EH (cell line): ENCODE measurements at places on chromosomes 5 and 9.

GRCh38 chr5:10892147-10892910, 131.3 kb upstream of the DAP start:
- DNase-seq = peak; percentile 71

- DNase-seq = no peak
Observed at GRCh38 chr5:1765880-1766235, 33.8 kb downstream of the MRPL36 start.

- peak; percentile 65 for DNase-seq
Observed at GRCh38 chr5:57447658-57448057, 35.0 kb downstream of the ACTBL2 start.

GRCh38 chr5:10792336-10792735, 31.3 kb upstream of the DAP start:
- no peak for DNase-seq

DNA sequence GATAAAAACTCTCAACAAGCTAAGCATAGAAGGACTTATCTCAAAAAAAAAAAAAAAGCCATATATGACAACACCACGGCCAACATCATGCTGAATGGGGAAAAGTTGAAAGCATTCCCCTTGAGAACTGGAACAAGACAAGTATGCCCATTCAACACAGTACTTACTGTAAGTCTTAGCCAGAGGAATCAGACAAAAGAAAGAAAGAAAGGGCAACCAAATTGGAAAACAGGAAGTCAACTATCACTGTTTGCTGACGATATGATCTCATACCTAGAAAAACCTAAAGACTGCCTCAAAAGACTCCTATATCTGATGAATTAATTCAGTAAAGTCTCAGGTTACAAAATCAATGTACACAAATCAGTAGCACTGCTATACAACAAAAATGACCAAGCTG, 24.6 kb upstream of the PTGER4 start:
- DNase-seq = no peak

GRCh38 chr9:87436716-87437115, 61.0 kb upstream of the DAPK1 start:
- peak; percentile 34 for DNase-seq

DNA sequence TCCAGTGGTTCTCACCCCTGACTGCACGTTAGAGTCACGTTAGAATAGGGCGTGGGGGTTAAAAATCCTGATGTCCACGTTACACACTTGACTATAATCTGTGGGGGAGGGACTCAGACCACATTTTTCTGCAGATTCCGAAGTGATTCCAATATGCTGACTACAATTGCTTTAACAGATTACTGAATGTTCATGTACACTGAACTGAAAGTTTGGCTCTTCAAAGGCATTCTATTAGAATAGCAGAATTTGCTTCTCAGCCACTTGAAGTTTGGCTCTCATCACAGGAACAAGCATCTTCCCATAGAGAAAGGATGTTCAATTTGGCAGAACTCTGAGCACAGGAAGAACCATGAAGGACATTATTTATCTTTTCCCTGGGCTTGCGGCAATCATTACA, 84.5 kb downstream of the HAPLN1 start:
- DNase-seq = peak; percentile 10

- no peak for DNase-seq
Observed at GRCh38 chr9:93649610-93650261, 73.4 kb downstream of the PHF2 start.

- no peak for DNase-seq
Observed at GRCh38 chr5:110104060-110104725, 414.5 kb downstream of the MAN2A1 start.

- peak; percentile 38 for DNase-seq
Observed at GRCh38 chr9:105146677-105147076, 97.8 kb upstream of the SLC44A1 start.

DNA sequence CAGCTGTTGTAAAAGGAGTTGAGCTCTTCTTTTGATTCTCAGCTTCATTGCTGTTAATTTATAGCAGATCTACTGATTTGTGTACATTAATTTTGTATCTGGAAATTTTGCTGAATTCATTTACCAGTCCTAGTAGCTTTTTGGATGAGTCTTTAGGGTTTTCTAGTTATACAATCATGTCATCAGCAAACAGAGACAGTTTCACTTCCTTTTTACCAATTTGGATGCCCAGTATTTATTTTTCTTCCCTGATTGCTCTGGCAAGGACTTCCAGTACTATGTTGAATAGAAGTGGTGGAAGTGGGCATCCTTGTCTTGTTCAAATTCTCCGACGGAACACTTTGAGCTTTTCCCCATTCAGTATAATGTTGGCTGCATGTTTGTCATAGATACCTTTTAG, 398.9 kb upstream of the POU5F2 start:
- DNase-seq = no peak

DNA sequence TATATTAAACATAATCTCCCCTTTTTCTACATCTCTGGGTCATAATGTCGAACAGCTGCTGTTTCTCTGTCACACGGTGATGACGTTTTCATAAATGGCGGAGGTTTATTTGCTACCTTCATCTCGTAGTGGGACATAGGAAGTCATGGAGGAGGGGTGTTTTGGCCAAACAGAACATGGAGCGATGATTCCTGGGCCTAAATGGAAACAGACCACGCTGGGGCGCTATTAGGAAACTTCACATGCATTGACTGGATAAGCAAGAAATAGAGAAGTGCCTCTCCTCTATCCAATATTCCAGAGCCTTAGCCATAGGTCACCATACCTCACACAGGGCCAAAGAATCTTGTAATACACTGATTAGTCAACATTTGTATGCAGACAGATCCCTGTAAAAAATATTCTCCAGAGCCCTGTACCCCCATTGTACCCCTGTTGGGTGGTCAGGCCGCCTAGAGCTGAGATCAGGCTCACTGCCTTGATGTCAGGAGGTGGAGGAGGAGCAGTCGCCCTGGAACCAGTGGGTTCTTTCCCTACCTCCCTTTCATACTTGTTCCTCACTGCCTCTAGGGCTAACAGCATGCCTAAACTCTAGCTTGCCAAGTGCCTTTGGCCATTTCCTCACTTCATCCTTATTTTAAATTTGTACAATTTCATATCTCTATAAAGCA, 77.8 kb upstream of the SPIN1 start:
- no peak for DNase-seq

- DNase-seq = no peak
Observed at GRCh38 chr9:112110094-112110776, 64.9 kb downstream of the SUSD1 start.

DNA sequence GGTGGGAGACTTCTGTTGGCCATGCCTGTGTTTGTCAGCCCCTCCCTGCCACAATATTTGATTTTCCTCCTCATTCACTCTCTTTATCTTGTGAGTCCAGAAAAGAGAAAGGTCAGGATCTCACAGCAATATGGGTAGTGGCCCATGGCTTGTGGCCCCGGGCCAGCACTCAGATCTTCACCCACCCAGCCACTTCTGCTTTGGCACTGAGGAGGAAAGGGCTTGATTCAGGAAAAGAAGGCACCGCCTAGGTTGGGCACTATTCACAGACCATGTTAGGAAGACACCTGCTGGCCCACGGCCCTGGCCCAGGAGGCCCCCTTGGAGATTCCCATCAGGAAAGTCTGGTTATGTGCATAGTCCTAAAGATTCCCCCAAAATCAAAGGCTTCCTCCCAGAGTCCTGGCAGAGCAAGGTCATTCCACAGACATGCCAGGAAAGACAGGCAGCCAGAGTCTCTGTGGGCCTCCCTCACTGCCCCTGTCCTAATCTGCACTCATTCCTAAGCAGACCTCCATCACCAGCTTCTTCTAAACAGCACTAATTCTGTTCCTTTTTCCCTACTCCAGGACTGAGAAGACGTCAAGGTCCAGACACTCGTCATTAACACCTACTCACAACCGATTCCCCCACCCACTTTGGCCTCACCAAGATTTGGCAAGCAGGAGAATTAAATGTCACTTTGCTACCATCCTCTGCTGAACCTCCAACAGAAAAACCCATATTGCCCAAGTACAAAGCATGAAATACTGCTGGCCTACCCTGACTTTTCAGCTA, 179.3 kb downstream of the DEPDC1B start:
- no peak for DNase-seq

DNA sequence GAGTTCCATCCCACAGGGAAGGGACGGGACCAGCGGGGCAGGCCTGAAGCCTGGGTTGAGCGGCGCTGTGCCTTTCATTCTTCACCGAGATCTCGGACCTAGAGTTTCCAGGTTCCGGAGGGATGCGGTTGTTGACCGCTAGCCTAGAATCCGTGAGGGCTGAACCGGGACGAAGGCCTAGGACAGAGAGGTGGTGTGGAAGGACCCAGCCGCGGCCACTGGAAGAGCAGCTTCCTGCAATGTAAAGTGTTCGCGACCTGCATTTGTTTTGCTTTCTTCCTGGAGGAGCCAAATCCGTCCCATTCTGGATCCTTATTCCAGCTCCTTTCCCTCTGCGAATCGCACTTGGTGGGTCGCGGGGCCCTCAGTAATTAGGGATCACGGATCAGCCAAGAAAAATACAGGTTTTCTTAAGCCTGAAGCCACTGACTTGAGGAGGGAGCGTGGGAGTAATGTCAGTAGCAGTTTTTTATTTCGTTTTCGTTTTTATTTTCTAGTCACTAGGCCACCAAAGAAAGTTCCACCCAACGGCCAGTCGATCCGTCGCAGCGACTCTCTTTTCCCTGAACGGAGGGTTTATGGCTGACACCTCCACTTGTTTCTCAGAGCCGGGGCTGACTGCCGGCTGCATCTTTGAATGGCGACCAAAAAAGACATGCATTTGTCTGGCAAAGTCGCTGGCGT, 48.6 kb downstream of the ANXA2R start:
- DNase-seq = peak; percentile 22

- DNase-seq = no peak
Observed at GRCh38 chr5:18072600-18072999, 438.3 kb downstream of the TAF11L14 start.

GRCh38 chr5:6716629-6717149, 3.5 kb downstream of the TENT4A start:
- no peak for DNase-seq

- DNase-seq = no peak
Observed at GRCh38 chr5:173794901-173795416, 93.2 kb upstream of the CPEB4 start.

DNA sequence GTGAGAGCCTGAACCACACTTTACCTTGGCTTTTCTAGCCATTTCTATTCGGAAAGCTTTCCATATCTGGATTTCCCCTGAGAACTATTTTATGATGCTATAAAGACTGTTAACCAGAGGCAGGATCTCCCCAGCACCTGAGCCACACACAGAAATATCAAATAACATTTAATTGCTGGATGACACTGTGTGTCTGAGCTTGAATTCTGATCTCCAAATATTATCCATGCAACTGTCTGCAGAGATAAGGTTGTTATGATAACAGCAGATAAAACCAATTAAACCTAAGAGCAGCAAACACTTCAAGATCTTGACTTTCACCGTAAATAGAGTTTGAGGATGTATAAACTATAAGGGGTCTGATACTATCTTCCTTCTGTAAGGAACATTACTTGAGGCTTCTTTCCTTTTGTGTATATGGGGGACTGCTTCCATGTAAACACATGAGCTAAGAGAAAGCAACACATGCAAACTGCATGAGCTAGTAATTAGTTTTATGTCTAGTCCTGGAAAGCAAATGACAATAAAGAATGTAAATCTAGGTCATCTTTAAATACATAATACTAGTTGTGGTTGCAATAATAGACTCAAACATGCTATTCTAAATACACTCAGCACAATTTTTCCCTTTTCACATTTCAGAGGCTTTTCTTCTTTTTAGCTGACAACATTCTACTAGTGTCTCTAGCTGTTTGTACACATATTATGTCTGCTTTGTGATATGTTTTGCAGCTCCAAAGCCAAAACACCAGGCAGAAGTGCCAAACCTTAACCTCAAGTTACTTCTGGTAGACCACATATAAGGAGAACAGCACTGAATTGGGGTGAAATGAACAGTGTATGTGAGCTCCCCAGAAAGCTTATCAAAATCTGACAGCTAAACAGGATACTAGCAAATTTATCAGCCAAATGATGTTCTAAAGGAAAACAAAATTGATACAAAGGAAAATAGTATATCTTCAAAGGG, 136.5 kb downstream of the EFNA5 start:
- no peak for DNase-seq

GRCh38 chr5:73540192-73540591, 25.2 kb downstream of the ANKRA2 start:
- DNase-seq = peak; percentile 83

DNA sequence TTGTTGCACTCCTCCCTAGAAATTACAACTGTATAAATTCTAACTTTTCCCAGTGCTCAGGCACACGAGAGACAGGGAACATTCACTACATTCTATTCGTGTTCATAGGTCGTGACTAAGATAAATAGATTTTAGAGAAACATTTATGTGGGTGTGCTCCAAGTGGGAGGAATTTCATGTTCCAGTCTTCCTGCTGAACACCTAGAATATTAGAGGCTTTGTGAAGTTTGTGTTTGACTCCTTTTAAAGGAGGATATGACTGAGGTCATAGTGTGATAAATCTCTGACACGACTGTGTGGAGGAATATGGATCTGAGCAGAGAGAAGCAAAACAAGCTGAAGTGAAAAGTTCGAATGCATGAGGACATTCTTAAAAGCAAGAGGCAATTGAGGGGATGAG, 355.3 kb downstream of the ZSWIM6 start:
- peak; percentile 30 for DNase-seq

- DNase-seq = no peak
Observed at GRCh38 chr5:153777681-153778581, 260.8 kb downstream of the FAM114A2 start.

DNA sequence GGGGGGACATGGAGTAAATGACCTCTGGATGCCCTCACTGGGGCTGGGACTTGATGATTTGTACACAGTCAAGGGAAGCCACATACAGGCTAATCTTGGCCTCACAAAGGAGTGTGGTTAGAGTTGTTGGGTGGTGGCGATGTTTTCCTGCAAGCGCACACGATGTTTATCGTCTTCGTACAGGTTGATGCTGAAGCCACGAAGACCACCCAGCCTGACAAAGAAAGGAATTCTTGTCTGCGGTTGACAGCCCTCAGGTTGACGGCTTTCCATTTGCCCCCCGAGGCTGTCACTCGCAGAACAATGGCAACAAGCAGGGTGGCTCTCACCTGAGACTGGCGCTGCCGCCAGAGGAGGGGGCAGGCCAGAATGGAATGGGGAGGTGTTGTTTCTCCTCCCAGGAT, 14.1 kb upstream of the XPA start:
- DNase-seq = no peak
